ENCODE measurements at places on chromosomes 5 and 9.

GRCh38 chr9:83563360-83563759 lies 25.2 kb upstream of the FRMD3 start:
- DNase-seq, result no peak

DNA sequence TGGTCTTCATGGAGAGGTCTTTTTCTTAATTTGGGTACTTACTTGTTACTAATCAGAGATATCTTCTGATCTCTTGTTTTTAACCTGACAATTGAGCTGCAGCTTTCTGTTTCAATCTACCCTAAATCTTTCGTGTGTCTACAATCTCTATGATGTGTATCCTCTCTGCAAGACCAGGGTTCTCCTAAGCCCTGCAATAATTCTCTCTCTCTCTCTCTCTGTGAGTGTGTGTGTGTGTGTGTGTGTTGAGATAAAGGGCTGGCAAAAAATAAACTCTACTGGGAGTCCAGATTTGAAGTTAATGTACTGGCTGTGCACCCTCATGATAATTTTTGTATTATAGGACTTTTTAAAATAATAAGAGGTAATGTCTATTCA lies 57.8 kb upstream of the FBXL7 start:
- DNase-seq, result no peak

GRCh38 chr5:74543162-74543995 lies 97.1 kb downstream of the ENC1 start:
- no peak for DNase-seq

- no peak for DNase-seq
Measured at GRCh38 chr5:1014781-1015221, 6.2 kb downstream of the NKD2 start.

DNA sequence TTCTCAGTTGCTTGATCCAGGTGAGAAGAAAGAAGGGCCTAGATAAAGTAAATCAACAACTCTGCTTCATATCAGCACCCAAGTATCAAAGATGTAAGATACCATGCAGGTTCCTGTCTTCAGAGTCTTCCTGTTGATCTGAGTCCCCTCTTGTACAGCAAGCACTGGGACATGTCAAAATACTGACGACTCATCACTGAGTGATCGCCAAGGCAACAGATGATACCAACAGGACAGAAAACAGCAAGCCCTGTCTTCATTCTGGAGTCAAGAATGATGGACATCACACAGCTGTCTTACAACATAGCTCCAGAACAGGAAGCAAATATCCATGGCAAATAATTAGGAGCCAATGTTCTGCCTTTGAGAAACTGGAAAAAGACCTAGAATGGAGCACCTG lies 83.7 kb downstream of the TARS1 start:
- DNase-seq, result no peak

DNA sequence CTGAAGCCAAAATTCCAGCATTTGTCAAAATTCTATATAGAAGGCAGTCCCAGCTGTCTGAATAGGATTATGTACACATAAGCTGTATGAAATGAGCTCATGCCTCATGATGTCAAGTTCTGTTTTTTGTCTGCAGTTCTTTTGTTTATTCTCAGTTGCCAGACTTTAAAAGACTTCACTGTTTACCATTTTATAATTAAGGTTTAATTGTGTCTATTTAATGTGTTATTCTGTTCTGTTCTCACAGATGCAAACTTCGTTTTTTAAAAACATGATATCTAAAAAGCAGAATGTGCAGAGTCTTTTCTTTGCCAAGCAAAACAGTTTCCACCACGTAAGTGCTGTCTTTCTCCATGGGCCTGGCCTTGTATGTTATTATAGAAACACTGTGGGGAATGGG lies 31.1 kb downstream of the ERAP1 start:
- DNase-seq, result no peak

- DNase-seq, result no peak
Measured at GRCh38 chr5:73625944-73626811, at the start of gene ARHGEF28. TSS of gene ARHGEF28 (plus strand) at chr5:73626196. CDS start at chr5:73684852, 58,656 bp downstream.

DNA sequence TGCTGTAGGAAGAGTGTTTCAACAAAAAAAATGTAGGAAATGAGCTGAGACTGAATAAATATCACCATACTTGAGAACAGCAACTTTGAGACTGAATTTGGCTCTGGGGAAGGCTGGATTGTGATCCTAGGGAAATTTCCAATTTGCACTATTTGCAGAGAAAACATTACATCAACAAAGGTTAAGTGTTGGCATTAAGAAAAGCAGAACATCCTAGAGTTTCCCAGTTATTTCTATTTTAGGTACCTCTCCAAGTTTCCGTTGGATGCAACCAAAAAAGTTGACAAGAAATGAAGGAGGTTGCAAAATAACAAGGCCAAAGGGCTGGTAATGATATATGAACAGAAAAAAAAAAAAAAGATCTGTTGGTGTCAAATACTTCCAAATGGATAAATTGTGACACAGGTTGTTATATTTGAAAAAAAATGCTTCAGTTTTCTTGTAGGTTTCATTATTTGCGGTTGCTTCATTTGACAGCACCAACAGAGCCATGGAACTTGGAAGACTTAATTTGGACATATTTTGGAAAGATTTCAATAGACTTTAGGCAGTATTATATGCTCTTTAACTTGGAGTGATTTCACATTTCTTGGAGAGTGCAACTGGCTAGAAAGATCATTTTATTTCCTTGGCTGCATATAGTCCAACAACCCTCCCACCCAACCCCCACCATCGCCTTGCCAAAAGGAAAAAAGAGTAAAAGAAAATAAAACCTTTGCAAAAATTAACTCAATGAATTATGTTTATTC lies 230.8 kb downstream of the ZNF608 start:
- no peak for DNase-seq

GRCh38 chr5:1174122-1174936 lies 27.1 kb upstream of the SLC6A19 start:
- peak; percentile 49 for DNase-seq

DNA sequence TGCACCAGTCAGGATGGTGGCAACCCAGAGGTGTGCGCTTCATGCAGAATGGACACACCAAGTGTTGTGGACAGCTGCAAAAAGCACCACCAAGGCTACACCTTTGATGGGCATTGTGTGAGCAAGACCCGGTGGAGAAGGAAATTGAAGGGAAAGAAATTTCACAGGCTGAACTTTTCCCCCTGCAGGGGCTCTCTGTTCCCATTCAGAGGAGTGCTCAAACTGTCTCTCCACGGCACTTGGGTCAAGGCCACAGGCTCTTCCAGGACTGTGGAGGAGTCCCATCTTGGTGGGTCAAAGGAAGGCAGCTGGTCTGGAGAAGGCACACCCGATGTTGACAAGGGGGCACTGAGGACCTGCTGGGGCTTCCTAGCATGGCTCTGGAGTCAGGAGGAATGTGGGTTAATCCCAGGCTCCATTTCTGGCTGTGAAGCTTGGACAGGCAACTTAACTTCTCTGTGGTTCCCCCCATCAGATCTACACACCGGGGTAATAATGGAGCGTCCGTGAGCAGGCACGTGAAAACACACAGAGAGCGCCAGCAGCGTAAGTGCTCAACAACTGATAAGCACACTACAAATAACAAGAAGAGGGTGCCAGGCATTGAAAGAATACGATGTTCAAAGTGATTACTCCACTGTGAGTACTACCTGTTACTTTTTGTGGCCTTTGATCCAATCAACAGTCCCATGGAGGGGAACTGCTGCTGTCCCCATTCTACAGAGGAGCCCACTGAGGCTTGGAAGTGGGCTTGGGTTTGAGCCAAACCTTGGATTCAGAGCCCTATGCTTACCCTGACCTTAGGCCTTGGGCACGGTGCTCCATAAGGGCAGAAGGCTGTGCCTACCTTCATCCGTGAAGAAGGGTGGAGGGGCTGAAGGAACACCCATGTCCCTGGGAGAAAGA lies 34.2 kb upstream of the TIFAB start:
- DNase-seq, result no peak

DNA sequence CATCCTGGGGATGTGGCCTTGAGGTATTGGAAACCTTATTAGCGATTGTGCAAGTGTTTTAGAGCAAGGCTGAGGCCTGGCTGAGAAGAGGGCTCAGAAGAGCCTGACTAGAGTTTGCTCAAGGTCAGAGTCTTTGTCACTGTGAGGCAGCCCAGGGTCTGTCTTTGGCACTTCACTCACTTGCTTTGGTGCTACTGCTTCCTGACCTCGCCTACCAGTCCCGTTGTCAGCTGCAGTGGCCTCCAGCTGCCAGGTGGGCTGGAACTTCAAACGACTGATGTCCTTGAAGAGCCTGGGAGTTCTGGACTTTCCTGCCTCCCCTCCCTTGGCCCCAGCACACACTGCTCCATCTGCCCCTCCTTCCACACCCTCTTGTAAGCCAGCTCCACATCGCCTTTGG lies 228.0 kb downstream of the SNX18 start:
- DNase-seq, result no peak

DNA sequence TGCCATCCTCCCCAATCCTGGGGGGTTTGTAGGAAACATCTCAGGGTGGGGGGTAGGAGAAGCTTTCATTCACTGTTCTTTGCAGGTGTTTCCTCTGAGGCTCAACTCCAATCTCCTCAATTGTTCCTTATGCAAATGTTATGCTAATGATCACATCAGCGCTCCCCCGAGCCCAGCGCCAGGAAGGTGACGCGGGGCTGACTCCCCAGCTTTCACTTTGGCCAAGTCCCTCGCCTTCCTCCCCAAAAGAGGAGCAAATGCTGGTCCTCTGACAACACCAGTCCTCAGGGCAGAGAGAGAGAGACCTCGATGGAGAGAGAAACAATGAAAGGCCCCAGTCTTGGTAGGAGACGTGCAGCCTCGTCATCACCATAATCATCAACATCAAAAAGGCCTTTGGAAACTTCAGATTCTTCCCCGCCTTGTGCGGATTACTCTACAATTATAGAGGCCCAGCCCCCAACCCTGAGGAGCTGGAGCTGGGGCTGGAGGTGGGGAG lies 39.1 kb downstream of the PCDH1 start:
- no peak for DNase-seq

GRCh38 chr5:176743136-176743861 lies 67.1 kb upstream of the UNC5A start:
- DNase-seq, result peak; percentile 26

GRCh38 chr5:136655468-136655867 lies 290.1 kb upstream of the TRPC7 start:
- no peak for DNase-seq

GRCh38 chr9:110999379-110999778 lies 38.9 kb downstream of the LPAR1 start:
- DNase-seq, result no peak

GRCh38 chr9:23686896-23687295 lies 139.1 kb downstream of the ELAVL2 start:
- no peak for DNase-seq

DNA sequence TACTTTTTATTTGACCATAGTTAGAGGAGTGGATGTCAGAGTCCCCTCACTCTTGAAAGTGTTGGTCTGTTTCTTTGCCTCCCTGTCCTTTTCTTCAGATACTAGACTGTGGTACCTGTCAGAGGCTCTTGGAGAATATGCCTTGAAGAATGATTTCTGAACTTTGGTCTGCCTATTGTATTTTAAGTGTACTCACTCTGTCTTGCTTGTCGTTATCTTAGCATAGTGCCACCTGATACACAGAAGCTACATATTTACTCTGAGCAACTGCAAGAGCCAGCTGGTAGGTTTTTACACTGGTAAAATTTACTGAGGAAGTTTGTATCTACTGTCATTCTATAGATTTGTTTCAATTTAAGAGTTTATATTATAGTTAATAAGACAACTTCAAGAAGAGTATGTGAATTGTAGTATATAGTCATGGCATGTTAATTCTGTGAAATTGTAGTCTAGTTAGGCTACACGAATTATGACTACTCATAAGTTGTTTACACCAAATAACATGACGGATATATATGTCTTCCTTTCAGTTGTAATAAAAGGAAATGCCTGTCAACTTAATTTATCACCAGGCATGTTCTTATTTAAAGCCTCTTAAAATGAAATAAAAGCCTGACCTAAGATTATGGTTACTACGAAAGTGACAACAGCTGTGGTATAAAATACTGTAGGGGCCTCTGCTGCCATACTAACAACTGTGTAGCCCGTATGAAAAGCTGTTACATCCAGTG lies 201.7 kb downstream of the KDM4C start:
- DNase-seq, result no peak

DNA sequence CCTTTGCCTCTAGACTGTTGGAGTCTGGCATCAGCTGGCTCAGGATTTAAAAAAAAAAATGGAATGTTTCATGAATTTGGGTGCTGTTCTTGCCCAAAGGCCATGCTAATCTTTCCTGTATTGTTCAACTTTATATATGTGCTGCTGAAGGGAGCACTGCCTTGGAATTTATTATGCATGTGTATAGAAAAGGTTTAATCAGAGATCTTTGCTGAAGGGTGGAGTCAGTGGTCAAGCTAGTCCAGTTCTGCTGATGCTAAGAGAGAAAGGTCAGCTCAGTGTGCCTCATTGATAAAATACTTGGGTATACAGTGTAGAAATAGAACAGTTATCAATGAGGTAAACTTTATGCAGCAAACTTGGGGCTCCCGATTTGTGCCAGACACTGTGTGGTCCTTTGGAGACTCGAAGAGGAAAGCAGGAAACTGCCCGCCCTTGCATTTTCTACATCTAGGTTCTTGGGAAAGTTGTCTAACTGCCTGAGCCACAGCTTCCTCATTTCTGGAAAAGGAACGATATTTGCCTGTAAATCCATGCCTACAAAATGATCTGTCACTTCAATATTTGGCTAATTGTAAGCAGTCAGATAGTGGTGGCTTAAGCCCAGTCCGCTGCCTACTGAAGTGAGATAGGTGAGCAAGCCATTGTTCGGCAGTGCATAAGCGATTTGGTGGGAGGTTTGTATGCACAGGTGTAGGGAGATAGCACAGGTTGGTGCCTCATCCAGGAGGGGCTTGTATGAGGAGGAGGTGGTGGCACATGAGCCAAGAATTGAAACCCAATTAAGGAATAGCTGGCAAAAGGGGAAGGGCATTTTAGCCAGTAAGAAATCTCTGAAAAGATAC lies 29.2 kb upstream of the GTF2H2C start:
- no peak for DNase-seq

DNA sequence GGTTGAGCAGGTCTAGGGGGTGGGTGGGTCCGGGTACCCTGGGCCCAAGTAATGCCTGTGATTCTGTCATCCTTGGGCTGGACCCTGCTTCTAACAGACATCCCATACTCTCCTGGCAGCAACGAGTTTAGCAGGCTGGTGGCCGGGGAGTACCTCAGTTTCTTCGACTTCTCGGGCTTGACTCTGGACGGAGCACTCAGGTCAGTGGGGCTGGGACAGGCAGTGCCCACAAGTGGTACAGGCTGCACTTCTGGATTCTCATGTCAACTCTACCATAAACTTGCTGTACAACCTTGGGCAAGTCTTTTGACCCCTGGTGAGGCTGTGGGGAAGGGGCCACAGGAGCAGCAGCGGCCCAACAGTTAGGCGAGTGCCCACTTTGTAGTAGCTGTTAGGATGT lies 21.8 kb downstream of the PSD2 start:
- no peak for DNase-seq

GRCh38 chr5:135977375-135977928 lies 22.7 kb upstream of the LECT2 start:
- peak; percentile 53 for DNase-seq

DNA sequence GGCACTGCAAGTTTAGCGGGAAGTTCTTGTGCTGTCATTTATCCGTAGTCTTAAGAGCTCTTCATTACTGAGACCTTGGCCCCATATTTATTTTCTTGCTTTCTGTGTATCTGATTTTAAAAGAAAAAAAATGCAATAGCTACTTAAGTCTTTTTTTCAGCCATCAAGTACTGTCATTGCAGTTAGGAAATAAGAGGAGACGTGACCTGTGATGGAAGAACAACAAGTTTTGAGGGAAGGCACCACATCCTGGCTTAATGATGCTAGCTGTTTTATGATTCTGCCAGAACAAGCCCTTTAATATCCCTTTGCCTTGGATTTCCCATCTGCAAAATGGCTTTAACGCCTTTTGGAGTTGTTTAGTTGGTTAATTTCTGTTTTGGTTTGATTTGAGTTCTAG lies 3.8 kb downstream of the RGMB start:
- DNase-seq, result no peak

GRCh38 chr5:13992795-13993194 lies 48.3 kb upstream of the DNAH5 start:
- DNase-seq, result no peak

- peak; percentile 69 for DNase-seq
Measured at GRCh38 chr9:94870793-94871558, 144.5 kb downstream of the AOPEP start.
